ENCODE measurements at places on chromosomes 7 and 10.

- DNase-seq: no peak
These were observed 57.2 kb downstream of the C7orf25 start for GRCh38 chr7:42854571-42855118.

GRCh38 chr7:158778471-158778870 is 50.8 kb downstream of the ESYT2 start:
- no peak for DNase-seq

DNA sequence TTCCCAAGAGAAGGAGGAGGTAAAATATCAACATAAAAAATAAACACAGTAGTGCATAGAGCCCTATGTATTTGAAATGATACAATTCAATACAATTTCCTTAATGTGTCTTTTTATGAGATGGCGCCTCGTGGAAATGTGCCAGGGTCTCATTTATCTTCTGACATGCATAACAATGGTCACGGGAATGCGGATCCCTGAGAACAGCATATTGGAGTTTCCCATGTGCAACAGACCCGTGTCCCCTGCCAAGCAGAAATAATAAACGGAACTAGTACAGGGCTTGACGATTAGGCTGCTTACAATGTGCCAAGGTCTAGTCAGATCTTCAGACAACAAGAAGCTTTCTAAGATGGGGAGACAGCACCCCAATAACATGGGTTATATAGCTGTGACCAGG is 217.9 kb downstream of the ARHGAP21 start:
- DNase-seq: no peak

- DNase-seq: peak; percentile 75
These were observed 24.8 kb downstream of the AGAP3 start for GRCh38 chr7:151110941-151111645.

DNA sequence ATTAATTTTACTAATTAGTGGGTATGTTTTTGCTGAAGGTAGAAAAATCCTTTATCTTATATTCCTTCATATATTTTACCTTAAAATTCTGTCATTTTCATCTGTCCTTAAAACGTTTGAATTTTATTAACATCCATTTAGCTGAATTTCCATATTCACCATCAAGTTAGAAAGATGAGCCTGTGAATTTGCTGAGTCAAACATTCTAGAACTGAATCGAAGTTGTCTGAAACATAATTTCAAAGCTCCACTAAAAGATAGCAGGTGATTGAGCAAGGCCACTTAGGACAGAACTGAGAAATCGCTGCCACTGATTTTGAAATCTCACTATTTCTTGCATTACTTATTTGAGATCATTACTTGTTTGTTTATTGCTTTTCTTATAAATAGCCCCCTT is 17.5 kb downstream of the HGF start:
- DNase-seq: no peak

- DNase-seq: no peak
These were observed 608 bp downstream of the AKR1B10 start for GRCh38 chr7:134527979-134528371.

DNA sequence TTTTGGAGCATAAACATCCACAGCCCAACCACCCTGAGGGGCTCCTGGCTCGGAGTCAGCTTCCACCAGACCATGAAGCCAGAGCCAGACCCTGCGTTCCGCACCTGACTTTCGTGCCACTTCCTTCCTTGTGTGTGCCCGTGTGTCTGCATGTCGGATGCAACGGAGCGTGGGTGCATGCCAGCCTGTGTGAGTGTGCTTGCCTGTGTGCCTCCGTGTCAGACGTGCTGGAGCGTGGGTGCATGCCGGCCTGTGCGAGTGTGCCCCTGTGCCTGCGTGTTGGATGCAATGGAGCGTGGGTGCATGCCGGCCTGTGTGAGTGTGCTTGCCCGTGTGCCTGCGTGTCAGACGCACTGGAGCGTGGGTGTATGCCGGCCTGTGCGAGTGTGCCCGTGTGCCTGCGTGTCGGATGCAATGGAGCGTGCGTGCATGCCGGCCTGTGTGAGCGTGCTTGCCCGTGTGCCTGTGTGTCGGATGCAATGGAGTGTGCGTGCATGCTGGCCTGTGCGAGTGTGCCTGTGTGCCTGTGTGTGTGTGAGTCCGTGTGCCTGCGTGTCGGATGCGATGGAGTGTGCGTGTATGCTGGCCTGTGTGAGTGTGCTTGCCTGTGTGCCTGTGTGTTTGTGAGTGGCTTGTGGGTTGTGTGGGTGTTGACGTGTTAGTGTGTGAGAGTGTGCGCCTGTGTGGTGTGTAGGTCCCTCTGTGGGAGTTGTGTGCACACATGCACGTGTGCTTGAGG is 28.1 kb upstream of the KNDC1 start:
- DNase-seq: no peak

GRCh38 chr10:78699971-78700370 is 368.8 kb upstream of the ZMIZ1 start:
- DNase-seq: no peak

GRCh38 chr10:102316421-102316820 is 71.1 kb downstream of the GBF1 start:
- no peak for DNase-seq

DNA sequence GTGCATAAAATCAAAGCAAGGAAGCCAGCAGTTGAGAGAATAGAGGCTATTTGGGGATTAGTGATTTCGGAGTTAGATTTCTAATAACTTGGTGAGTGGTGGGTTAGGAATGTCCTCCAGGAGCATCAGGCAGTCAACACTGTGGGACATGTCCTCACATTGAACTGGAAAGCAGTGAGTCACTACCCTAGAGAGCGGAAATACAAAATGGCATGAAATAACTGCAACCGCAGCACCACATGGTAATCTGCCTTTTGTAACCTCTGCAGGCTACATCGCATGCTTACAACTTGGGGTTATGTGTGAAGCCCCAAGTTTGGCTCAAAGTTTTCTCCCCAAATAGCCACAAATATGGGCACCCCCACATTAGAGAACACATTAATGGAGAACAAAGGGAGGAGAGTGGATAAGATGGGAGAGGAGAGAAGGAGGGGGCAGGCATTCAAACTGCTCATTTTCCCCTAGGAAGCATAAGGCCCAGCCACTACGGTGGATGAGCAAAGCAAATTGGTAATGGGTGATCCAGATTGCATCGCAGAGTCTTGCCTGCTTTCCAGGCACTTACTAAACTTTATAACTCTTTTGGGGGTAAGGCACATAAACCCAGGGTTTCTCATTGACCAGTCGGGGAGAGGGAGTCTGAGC is 22.0 kb upstream of the SLF2 start:
- no peak for DNase-seq

DNA sequence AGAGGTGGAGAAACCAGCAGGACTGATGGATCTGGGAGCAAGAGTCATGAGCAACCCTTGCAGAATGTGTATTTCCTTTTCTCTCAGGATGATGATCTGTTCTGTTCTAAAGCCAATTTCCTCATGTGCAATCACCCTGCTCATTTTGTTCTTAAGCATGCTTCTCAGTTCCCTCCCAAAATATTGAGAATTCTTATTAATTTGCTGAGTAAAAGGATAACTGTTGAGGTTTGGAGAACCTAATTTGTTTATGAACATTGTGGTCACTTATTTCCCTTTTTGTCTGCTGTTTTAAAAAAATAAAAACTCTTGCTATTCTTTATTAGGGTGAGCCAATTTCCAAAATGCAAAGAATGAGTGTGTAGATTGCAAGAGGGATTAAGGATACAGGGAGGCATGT is 106.8 kb downstream of the APBB1IP start:
- no peak for DNase-seq

DNA sequence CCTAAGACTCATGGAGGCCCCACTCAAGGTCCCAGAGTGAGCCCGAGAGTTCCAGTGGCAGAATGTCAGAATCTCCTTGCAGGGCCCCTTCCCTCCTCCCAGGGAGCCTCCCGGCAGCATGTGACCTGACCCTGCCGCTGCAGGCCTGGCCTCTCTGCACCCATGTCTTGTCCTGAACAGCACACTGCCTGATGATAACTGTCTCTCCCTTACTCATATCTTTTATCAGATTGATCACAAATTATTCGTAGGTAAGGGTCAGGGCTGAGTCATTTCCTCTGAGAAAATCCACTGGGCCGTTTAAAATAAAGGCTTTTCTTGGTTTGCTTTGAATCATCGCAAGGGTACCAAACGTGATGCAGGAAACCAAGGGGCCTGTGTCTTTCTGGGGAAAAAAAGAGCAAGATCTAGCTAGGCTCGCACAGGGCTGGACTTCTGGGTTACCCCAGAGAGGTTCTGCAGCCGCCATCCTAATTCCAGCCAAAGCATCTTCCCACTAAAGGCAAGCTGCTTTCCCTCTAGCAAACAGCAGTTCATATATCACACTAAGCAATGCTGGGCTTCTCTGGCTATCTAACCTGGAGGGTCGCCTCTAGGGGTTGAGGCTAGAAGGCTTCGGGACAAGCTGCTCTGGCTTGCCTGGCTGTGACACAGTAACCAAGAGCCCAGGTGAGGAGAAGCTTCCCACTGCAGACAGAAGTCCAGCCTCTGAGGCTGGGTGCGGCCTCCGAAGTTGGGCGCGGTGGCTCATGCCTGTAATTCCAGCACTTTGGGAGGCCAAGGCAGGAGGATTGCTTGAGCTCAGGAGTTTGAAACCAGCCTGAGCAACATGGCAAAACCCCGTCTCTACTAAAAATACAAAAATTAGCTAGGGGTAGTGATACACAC is 104.9 kb downstream of the SPDYE5 start:
- DNase-seq: no peak

GRCh38 chr7:30596014-30596641 is 1.4 kb downstream of the GARS1 start:
- no peak for DNase-seq

Measured in effector CD4-positive, alpha-beta T cell (primary cell).